Fibroblast of villous mesenchyme (primary cell): ENCODE measurements at places on chromosomes 13 and 19.

GRCh38 chr19:18719541-18719940, 36.1 kb downstream of the CRTC1 start:
- no peak for DNase-seq

GRCh38 chr13:40190641-40191100, 475.8 kb downstream of the FOXO1 start:
- DNase-seq: peak; percentile 85

DNA sequence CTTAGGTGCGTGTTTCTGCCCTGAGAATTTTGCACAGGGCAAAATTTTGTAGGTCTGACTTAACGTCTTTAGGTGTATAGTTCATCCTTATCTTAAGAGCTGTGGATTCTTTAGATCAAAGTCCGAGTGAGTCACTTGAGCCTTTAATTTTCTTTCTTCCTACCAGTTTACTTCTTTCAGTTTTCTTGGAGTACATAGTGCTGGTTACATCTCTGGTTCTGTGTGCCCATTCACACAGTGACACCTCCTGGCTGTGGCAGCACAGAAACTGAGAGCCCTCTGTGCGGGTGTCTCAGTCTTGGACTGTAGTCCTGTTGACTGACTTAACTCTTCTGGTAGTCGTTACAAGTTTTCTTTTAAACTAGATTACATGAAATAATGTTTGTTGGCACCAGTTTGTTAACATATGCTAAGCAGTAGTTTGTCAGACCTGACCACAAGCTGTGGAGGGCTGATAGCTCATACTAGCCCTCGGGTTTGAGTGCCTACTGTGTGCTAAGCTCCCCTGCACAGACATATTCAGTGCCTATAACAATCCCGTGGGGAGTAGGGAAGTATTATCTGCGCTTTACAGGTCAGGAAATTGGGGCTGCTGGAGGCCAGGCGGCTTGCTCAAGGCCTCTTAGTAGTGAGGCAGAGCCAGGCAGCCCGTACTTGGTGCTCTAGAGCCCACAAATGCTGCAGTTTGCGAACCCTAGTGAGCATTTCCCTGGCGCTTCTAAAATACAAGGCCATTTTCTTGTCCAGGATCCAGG, 1.6 kb downstream of the GATAD2A start:
- peak; percentile 68 for DNase-seq

DNA sequence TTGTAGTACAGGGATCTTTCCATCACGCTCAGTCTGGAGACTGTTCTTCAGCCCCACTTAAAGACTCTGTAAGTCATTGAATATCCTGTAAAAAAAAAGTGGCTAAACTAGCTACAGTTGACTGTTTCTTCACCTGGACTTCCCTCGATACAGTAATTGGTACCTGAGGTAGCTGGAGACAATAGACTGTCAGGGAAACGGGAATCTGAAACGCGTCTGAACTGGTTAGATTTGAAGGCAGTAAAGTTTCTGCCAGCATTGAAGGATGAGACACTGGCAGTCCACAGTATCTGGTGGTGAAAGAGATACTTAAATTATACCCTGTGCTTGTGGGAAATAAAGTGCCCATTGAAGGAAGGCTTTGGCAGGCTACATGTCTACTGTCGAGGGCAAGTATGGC, 550.5 kb downstream of the IRS2 start:
- DNase-seq: no peak

DNA sequence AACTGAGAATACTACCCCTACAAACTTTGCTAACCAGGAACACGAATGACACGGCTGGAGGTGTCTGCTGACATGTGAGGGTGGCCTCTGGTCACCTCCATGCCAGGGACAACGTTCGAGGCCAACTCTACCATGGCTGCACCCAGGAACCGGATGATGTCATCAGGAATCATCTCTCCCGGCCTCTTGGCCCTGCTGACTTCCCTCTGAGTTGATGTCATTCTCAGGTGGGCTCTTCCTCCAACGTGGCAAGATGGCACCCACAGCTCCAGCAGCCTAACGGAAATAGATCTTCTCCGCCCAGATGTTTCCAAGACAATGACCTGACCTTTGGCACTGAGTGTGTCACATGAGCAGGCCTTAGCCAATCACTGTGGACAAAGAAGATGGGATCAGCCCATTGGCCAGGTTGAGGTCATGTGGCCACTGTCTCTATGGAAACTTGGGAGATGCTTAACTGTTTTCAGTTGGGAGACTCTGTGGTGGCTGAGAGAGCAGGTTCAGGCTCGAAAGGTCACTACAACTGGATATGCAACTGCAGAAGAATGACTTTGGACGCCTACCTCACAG, 15.0 kb downstream of the MBD3L2B start:
- DNase-seq: no peak

GRCh38 chr13:90238413-90238812, 1109.1 kb upstream of the MIR17HG start:
- DNase-seq: peak; percentile 5

DNA sequence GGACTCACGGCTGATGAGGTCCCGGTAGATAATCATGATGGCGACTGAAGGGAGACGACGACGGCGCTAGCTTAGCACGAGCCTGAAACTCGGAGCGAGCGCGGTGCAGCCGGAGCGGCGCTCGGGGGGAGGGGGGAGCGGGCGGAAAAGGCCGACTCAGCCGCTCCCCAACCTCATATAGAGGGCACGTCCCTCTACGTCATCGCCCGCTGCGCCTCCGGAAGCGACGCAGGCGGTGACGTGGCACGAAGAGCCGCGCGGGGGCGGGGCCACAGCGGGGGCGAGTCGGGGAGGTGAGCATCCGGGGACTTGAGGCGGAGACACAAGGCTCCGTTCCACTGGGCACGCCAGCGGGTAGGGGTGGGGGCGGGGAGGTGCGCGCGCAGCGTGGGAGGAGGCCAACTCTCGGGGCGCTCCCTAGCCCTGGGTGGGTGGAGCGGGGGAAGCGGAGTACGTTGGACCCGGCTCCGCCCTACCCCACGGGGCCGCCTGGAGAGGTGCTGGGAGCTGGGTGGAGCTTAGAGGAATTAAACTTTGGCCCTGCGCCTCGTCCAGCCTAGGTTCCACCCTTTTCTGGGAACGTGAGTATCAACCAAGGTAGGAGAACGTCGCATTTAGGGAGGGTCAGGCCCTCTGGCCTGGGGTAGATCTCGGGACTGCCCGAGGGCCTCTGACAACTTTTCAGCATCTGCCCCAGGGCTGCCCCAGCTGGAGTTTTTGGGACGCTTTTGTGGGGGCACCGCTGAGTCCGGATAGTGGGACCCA, at the start of gene TPT1:
TPT1 (minus strand) TSS at position 150 of the 765 bp plus-strand sequence; CDS start at position 36, 114 bp downstream.
- peak; percentile 99 for DNase-seq

GRCh38 chr19:50717891-50718254, 1.7 kb downstream of the SHANK1 start:
- no peak for DNase-seq

DNA sequence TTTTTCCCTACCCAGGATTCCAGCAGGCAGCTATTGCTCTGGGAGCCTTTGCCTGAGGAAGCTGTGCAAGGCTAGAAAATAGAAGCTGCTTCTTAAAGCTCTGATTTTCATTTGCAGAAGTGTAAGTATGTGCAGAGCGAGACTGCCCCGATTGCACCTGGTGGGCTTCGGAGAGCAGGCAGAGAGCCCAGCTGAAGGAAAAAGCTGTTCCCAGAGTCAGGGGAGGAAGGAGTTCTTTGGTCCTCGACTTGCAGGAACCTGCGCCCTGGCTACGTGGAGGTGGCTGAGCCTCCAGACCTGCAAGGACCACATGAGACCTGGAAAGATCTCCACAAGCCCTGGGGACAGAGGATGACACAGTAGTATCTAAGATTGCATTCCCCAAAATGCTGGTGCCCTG, 235.0 kb upstream of the ARGLU1 start:
- DNase-seq: no peak

GRCh38 chr19:8413629-8413995, 507 bp downstream of the MARCHF2 start:
- DNase-seq: no peak

GRCh38 chr13:84574851-84575250, 692.6 kb upstream of the SLITRK1 start:
- DNase-seq: no peak

DNA sequence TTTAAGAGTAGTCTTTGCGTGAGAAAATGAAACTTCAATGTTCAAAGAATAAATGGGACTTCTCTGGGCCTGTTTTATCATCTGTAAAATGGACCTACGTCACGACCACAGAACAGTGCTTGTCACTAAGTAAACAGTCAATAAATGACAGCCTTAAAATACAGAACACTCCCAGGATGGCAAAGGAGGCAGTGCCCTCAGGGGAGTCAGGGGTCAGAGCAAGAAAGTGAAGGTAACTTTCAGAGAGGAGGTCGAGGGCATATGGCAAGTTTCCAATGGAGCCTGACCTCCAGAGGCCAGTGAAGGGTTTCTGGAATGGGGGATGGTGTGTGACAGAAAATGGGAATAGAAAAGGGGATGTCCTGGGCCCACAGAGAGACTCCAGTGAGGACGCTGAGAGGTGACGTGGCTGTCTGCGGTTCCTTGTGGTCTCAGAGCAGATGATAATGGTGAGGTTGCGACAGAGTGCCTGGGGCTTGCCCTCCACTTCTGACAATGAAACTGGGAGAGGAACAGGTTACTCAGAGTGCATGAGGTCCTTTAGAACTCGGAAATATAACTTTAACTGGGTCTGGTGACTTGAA, 91.8 kb downstream of the UBL3 start:
- peak; percentile 23 for DNase-seq

DNA sequence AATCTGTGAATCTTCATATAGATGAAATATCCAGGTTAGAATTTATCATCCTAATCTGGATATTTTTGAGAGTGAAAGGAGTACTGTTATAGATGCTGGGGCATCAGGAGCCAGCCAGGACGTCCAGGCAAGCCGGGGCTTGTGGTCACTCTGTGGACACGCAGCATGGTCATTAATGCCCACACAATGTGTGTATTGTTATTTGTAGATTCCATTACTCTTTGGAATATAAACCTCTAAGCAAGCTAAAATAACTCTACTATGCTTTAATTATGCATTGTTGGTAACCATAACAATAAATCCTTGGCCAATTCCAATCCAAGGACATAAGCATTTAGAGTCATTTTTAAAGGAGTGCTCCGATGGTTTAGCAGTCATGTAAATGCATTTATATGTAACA, 137.9 kb downstream of the TM9SF2 start:
- DNase-seq: no peak

DNA sequence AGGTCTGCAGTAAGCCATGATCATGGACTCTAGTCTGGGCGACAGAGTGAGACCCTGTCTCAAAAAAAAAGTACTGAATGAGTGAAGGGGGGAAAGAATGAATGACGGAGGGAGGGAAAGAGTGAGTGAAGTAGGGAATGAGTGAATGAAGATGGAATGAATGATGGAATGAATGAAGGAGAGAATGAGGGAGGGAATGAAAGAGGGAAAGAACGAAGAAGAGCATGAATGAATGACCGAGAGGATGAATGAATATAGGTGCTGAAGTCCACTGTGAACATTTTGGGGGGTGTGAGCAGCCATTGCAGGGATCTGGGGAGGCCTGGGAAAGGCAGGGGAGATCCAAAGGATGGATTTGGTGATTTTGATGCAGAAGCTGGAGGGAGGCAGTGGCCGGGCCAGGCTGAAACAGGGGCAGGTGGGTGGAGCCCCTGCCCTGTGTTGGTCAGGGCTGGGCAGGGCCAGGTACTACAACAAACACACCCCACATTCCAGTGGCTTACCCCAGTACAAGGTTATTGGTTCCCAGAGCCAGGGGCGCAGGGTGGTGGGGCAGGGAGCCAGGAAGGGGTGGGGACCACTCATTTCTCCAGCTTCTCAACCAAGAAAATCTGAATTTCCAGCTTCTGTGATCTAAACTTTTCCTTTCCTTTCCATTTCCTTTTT, 14.3 kb downstream of the SLC27A1 start:
- no peak for DNase-seq

DNA sequence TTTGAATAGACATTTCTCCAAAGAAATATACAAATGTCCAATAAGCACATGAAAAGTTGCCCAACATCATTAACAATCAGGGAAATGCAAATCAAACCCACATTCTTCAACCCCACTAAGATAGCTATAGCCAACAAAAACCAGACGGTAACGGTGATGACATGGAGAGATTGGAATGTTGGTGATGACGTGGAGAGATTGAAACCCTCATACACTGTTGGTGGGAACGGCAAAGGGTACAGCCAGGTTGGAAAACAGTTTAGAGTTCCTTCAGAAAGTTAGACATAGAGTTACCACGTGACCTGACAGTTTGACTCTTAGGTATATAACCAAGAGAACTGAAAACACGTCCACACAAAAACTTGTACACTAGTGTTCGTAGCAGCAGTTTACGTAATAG, 48.1 kb downstream of the TNFRSF19 start:
- peak; percentile 93 for DNase-seq

- no peak for DNase-seq
Measured at GRCh38 chr13:113557013-113557412, 27.5 kb upstream of the TFDP1 start.

DNA sequence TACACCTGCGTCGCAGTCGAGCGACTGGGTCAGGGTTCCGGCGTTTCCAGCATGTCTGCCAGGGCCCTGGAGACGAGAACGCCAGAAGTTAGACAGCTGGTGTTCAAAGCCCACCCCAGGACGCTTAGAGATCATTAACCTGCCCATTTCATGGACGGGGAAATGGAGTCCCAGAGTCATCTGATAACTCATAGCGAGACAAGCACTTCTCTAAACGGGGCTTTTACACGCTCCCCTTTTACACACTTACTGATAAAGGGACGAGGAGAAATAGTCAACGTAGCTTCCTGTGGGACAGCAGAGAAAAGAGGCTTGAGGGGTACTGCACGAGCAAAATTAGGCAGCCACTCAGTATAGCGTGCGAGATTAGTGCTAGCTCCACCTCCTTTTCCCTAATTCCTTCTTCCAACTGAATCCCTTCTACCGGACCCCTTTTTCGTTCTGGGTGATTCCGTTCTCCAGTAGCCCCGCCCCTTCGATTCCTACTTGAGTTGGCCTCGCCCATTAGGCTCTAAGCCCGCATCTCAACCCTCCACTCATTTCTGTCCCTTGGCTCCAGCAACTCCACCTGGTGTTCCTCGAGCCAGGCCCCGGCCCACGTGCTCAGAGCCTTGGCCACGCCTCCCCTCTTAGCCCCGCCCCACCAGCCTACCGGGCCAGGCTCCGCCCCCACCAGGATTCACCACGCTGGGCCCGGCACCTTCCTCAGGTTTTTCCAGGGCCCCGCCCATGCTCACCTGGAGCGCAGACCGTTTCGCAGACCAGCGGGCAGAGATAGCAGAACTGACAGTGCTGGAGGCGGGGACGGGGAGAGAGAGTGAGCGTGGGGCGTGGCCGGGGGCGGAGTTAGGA, 3.7 kb downstream of the HRC start:
- DNase-seq: no peak

DNA sequence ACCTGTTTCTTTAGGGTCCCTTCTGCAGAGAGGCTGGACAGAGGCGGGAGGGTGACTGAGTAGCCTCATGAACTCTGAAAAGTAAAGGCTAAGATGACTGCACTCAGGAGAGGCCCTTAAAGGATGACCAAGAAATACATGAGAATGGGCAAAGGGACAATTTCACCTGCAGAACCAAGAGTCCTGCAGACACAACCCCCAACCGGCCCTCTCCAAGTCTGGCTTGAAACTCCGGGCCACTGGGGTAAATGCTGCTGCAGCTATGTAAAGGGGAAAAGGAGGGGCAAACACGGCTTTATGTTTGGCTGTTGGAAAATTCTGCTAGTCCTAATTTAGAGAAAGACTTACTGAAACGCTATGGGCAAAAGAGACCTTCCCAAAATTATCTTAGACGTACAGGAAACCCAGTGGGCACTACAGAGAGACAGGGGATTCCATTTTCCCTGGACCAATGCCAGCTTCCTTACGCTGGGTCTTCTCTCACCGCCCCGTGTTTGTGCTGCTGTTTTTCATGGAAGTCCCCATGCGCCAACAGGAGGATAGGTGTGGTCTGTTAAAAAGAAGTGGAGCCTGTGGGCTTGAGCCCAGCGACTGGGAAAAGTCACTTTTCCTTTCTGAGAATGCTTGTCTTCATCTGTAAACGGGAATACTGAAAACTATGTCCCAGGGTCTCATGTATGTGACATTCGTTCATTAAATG, 10.6 kb downstream of the COL4A2 start:
- no peak for DNase-seq
